Activated CD4-positive, alpha-beta T cell treated with anti-CD3 and anti-CD28 coated beads, Interleukin-2, amount 50 U/mL, for 16 hours (primary cell): ENCODE measurements at places on chromosomes 12 and 14.

DNA sequence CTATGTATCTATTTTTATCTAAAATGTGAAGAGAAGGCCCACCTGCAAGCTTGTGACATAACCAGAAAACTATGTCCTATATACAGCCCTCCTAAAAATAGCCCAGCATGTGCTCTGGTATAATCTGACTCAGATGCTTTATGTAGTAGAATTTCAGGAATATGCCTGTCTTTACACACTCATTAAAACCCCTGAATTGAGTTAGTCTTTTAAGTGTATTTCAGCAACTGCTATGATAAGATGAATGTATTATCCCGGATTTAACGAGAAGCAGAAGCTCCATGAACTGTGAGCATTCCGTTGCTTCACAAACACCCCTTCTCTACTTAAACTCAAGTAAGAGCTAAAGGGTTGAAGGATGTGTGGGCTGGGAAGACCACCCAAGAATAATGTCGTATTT lies 89.9 kb upstream of the PRICKLE1 start:
- no peak for DNase-seq

DNA sequence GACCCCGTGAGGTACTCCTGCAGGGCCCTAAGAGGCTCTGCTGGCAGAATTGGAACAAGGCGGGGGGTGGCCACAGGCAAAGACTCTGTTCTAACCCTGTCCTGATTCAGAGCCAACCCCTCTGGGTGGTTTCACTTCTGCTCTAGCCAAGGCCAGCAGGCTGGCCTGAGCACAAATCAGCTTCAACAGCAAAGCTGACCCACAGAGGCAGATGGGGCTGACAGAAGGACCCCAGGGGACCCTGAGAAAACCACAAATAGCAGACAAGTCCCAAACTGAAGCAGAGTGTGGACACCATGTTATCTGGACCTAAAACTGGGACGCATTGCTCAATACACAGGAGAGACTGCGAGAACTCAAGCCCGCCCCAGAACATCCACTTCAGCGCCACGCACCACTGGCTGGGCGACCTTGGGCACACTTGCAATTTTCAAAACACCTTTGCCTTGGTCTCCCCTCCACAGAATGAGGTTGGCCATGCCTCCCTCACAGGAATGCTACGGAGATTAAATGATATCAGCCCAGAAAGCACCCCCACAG lies 76.4 kb upstream of the DICER1 start:
- DNase-seq: no peak

- DNase-seq: no peak
Measured at GRCh38 chr14:101060171-101060601, 156.7 kb upstream of the RTL1 start.

- no peak for DNase-seq
Measured at GRCh38 chr12:60052483-60052882, 456.7 kb downstream of the SLC16A7 start.
